ENCODE measurements at places on chromosomes 7 and 10. TPM values are rescaled to one million over a fixed set of nuclear protein-coding genes. Genes with fewer than 3 reads are reported as not detected.

- no peak for DNase-seq
Observed at GRCh38 chr7:8213381-8213780, 48.6 kb downstream of the ICA1 start.

- DNase-seq, result no peak
Observed at GRCh38 chr7:41882256-41882655, 179.4 kb upstream of the INHBA start.

DNA sequence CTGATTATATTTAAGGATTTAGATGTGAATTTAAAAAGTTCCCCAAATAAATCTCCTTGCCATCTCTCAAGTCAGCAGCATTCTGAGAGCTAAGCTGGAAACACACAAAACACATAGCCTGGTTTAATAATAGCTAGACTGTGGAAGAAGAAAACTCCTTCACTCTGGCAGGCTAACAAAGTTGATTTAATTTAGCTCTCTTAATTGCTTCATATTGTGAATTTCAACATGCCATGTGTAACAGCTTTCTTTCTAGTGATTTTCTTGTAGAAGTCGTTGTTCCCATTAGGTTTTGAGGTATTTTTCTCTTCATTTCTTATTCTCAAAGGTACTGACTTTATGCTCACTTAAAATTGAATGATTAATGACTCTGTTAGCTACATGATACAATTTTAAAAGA lies 216.8 kb upstream of the AKR1E2 start:
- no peak for DNase-seq

- DNase-seq, result no peak
Observed at GRCh38 chr10:17850501-17850900, 41.4 kb downstream of the MRC1 start.

- DNase-seq, result no peak
Observed at GRCh38 chr10:52256832-52257691, 57.0 kb upstream of the DKK1 start.

GRCh38 chr10:61898435-61898778 lies 3.1 kb upstream of the ARID5B start:
- DNase-seq, result no peak

Gene NEURL1
- 0.13 TPM for total RNA-seq

Gene COX19
- 25.1 TPM for total RNA-seq

Gene POU6F2
- not detected for total RNA-seq

Gene PAOX
- total RNA-seq, result 8.1 TPM

Measured in lower leg skin (tissue), 4 donors.